ENCODE measurements at places on chromosomes 2 and 18.
A peak's percentile ranks its signal among the peaks of the same experiment; 100 is the strongest.

DNA sequence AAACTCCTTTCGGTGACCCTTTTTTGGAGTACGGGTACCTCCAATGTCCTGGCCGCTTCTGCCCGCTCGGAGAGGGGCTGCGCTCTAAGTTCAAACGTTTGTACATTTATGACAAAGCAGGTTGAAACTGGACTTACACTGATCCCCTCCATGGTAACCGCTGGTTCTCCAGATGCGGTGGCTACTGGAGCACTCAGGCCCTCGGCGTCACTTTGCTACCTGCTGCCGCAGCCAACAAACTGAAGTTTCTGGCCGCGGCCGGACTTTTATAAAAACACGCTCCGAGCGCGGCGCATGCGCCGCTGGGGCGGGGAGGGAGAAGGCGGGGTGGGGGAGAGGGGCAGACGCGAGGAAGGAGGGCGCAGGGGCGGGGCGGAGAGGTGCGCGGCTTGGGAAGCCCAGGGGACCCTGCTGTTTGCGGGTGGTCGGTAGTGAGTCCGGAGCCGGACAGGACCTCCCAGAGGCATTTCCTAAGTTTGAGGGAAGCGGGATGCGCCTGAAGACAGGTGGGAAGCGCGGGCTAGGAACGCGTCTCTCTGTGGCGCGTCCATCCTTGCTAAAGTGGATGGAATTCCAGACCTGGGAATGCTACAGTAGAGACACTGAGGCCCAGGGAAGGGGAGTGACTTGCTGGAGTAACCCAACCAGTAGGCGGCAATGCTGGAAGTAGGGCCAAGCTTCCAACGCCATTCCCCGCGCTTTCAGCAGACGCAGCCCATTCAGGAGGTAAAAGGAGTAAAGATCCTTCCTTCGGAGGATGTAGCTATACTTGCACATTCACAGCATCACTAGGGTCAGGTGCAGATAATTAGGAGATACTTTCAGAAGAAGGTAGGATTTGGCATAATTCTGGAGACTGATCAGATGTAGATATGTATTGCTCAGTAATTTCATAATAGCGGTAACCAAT lies at the start of gene CXCR4:
CXCR4 (minus strand) TSS at position 241 of the 910 bp plus-strand sequence; CDS start at position 152, 89 bp downstream.
- peak; percentile 69 for DNase-seq

DNA sequence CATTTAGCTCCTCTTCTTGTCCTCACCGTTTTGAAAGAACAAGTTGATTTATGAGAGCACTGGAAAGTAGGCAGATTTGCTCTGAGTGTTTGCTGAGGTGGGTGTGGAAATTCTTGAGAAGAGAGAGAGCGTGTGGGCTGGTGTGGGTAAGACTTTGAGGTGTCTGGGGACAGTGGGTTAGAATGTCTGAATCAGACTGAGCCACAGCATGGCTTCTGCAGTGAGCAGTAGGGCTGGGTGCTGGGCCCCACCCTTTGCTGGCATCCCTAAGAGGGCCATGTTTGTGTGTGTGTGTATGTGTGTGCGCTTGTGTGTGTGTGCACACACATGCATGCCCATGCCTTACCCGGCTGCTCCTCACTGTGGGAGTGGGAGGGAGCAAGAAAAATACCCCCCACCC lies 63.7 kb downstream of the COPS8 start:
- DNase-seq = no peak

- DNase-seq = no peak
Observed at GRCh38 chr2:48613211-48613610, 4.4 kb upstream of the GTF2A1L start.

GRCh38 chr2:228507231-228507824 lies 325.8 kb upstream of the SPHKAP start:
- no peak for DNase-seq

- no peak for DNase-seq
Observed at GRCh38 chr18:59744271-59744721, 47.1 kb upstream of the CCBE1 start.

DNA sequence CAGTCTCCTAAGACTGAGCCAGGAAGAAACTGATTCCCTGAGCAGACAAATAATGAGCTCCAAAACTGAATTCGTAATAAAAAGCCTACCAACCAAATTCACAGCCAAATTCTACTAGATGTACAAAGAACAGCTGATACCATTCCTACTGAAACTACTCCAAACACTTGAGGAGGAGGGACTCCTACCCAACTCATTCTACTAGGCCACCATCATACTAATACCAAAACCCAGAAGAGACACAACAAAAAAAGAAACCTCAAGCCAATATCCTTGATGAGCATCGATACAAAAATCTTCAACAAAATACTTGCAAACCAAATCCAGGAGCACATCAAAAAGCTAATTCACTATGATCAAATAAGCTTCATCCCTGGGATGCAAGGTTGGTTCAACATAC lies 20.0 kb downstream of the RNU4ATAC start:
- no peak for DNase-seq

- DNase-seq = no peak
Observed at GRCh38 chr18:31970617-31971016, 27.7 kb upstream of the TRAPPC8 start.

GRCh38 chr2:222418739-222419138 lies 5.6 kb upstream of the SGPP2 start:
- no peak for DNase-seq

- no peak for DNase-seq
Observed at GRCh38 chr18:47737198-47737830, 193.1 kb downstream of the SMAD2 start.

- no peak for DNase-seq
Observed at GRCh38 chr2:121529439-121530211, 1.1 kb upstream of the RNU4ATAC start.

DNA sequence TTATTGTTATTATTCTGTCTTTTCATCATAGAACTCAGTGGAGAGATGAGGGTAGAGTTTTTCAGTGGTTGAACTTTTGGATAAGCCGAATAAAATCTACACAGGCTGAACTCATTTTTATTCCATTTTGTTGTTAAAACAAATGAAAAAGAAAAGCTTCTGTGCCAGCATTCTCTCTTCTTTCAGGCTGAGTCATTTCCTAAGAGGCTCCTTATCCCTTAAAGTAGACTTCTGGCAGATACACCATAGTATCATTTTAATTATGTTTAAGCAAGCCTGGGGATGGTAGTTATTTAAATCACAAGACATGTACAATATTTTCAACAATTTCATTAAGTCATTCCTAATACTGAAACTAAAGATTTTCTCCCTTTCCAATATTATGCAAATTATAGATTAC lies 1364.0 kb upstream of the NRXN1 start:
- no peak for DNase-seq

DNA sequence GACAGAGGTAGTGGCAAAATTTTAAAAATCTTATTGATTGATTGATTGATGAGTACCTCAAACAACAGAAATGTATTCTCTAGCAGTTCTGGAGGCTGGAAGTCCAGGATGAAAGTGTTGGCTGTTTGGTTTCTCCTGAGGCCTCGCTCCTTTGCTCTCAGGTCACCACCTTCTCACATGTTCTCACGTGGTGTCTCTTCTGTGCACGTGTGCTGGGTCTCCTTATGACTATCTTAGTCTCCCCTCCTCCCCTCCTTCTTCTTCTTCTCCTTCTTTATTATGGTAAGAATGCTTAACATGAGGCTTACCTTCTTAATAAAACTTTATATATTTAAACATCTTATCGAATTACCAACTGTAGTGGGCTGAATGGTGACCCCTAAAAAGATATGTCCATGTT lies 446.0 kb upstream of the SPHKAP start:
- DNase-seq = no peak

GRCh38 chr2:63056107-63057050 lies 5.7 kb downstream of the OTX1 start:
- DNase-seq = no peak

- DNase-seq = no peak
Observed at GRCh38 chr2:24914713-24915112, 5.3 kb downstream of the ADCY3 start.

DNA sequence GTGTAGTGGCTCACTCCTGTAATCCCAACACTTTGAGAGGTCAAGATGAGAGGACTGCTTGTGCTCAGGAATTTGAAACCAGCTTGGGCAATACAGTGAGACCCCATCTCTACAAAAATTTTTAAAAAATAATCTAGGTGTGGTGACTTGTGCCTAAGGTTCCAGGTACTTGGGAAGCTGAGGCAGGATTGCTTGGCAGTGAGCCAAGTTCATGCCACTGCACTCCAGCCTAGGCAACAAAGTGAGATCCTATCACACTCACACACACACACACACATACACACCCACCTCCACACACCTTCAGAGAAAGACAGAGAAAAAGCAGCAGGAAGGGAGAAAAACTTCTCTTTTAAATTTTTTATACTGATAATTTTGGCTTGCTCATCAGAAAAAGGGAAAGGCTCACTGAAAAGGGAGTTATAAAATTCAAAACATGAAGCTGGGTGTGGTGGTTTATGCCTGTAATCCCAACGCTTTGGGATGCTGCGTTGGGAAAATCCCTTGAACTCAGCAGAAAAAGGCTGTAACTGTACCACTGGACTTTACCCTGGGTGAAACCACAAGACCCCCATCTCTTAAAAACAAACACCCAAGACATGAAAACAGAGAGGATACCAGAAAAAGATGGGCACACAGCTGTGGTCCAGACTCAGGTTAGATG lies 25.7 kb downstream of the FAM168B start:
- DNase-seq = no peak

- DNase-seq = no peak
Observed at GRCh38 chr2:101500860-101501259, 25.9 kb upstream of the RFX8 start.

DNA sequence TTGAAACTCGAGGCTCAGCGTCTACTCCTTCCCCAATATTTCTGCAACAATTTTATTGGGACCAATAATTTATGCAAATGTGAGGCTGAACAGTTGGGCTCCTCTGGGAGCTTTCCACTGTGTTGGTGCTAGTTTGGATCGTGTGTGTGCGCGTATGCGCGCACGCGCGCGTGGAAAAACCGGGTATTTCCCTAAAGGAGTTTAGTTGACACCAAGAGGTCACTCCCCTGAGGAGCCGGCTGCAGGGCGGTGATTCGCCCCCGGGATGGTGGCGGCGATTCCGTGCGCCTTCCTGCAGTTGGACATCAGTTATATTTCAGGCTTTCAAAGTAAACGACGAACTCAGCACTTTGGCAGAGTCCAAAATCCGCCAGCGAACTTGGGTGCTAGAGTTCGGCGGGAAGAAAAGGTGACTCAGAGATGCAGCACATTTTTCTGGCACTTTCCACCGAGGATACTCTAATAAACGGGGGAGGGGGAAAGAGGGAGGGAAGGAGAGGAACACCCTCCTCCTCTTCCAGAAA lies 186.5 kb upstream of the FANCL start:
- no peak for DNase-seq

- peak; percentile 15 for DNase-seq
Observed at GRCh38 chr2:61178603-61179545, 16.9 kb downstream of the C2orf74 start.

DNA sequence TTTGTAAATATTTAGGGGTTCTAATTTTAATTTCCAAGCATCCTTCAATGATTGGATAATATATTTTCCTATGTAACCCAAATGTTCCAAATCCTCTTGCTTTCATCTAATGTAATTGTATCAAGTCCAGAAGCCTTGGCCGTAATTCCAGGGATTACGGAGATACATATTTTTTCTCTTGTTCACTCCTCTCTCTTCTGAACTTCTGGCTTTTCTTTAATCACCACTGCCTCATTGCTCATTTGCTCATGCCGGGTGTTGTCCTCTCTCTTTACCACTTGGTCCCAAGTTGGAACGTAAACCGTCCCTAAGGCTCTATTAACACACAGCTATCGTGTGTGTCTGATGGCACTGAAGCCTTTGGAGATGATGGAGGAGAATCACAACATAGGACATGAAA lies 188.7 kb upstream of the COL3A1 start:
- DNase-seq = no peak

- no peak for DNase-seq
Observed at GRCh38 chr2:55452879-55453278, 33.2 kb upstream of the CCDC88A start.

GRCh38 chr2:74072565-74072964 lies 75.1 kb downstream of the BOLA3 start:
- no peak for DNase-seq

- no peak for DNase-seq
Observed at GRCh38 chr2:28613633-28614501, 118.0 kb downstream of the PLB1 start.

- DNase-seq = no peak
Observed at GRCh38 chr18:33914399-33914798, 310.3 kb downstream of the NOL4 start.

- DNase-seq = no peak
Observed at GRCh38 chr2:175282886-175283285, 101.4 kb upstream of the ATP5MC3 start.

DNA sequence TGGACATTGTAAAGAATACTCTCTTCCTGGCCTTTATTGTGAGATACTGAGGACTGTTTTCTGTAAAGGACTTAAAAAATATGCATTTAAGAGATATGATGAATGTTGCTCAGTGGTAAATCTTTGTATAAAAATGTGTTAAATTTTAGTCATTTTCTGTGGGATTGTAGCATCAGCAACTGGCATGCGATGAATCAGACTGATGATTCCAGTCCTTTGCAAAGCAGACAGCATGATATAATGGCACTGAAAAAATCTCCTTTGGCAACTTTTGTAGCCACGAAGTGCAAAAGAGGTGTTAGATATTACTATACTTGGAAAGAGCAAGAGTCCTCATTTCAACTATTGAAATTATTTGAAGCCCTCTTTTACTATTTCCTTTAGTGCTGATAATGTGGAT lies 678.7 kb downstream of the PLCL1 start:
- DNase-seq = no peak

DNA sequence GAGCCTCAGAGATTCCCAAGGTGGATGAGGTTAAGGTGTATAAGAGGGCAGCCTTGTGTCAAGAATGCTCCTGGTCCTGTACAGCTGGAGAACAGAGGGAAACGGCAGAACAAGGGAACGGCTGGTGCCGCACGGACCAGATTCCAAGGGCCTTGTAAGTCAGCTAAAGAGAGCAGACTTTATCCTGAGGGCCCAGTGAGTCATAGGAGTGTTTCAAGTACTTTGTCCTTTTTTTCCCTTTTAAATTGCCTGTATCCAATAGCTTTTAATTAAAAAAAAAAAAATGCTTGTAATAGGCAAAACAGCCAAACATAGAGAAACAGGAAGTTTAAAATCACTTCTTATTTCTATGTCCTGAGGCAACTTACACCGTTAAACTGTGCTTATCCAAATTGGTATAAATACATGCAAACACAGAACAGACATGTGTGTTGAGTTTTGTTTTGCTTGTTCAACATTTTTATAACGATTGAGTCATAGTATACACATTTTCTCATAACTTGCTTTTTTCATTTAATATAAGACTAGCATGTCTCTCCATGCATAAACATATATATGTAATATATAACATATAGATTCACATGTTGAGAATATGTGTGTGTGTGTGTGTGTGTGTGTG lies 42.1 kb upstream of the EVA1A start:
- DNase-seq = no peak

Data from GM12891 (cell line).